Neural crest cell (in vitro differentiated cells): ENCODE measurements at places on chromosomes 2 and 18. TPM values are rescaled to one million over a fixed set of nuclear protein-coding genes. Genes with fewer than 3 reads are reported as not detected.

DNA sequence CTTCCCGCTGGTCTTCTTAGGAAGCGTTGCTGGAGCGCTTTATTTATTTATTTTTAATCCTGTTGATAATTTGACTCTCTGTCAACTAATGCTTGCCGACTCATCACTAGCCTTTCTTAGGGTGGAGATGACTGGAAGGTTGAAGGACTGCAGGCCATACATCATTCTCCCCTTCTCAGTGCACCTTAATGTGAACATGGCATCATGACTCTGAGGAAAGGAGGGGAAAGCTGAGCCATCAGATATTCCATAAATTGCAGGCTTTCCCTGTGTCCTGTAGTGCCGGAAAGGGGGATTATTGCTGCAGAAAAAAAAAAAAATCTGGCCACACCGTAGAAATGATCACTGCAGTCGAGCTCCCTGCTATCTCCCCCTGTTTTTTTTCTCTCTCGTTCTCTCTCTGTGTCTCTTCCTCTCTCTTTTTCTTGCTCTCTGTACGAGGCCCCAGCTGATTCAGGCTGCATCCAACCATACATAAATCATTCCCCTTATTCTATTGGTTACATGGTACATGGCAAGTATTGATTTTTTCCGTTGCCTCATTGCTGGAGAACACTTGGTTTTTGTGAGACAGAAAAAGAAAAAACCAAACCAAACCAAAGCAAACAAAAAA is 125.8 kb upstream of the EFEMP1 start:
- no peak for DNase-seq

The STK36 gene
- total RNA-seq = 77.0 and 78.7 TPM in 2 replicates

DNA sequence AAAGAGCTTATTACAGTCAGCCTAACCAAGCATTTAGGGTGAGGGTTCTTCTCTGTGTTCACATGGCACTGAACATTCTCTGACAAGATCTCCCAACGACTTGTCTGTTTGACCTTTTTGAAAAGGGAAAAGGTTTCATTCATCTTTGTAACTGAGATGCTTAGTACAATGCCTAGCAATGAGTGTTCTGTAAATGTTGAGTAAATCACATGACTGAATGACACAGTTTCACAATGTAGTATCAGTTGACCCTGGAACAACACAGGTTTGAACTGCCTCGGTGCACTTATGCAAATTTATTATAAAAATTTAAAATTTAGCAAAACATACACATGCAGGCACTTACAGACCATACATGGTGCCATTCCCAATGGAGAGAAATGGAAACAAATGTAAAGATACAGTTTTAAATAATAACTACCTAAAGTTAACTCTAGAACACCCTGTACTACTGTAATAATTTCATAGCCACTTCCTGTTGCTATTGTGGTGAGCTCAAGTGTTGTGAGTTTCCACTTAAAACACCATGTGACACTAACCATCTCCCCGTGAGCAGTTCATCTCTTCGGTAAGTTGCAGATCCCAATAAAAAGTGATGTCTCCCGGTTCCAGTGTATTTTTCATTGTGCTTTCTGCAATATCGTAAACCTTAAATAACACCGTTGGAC is 34.1 kb upstream of the VWC2L start:
- no peak for DNase-seq

GRCh38 chr2:221552291-221552690 is 19.8 kb downstream of the EPHA4 start:
- no peak for DNase-seq

The ST8SIA3 gene
- 2.6 and 3.1 TPM in 2 replicates for total RNA-seq

DNA sequence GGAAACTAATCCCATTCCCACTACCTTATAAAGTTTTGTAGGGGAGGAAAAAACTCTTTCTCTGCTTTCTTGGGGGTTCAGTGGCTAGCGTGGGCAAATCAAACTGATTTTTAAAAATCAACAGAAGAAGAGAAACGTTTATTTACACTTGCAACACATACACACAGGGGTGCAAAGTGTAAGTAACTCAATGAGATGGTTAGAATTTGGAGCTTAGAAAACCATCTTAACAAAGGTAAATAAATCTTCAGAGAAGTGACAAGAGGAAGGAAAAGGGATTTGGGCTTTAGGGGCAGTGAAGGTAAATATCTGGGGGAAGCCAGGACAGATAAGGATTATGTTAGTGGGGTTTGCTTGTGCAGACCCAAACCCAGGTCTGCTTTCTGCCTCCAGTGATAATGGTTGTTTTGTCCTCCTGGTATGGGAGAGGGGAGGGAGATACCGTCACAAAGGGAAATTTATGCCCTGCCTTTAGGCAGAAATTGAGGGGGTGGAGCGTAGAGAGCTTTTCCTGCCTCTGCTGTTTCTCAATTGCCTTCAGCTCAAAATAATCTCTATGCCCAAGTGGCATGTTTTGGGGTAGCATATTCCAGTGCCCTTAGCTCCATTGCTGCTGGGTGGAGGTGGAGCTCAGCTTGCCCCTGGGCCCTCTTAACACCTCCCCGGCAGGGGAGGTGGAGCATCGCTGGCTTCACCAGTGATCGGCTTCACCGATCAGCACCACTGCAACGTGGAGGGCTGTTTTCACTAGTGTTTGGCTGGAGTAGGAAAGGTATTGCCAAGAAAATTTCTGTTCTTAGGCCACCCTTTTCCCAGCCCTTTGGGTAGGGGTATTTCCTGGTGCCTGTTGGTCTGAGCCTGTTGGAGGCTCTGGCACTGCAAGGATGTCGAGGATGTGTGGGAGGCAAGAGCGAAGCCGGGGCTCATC is 92.2 kb downstream of the TEX51 start:
- DNase-seq = no peak

GRCh38 chr18:13676471-13676870 is 49.9 kb downstream of the FAM210A start:
- no peak for DNase-seq

The USP40 gene
- total RNA-seq = 25.3 and 28.3 TPM in 2 replicates

DNA sequence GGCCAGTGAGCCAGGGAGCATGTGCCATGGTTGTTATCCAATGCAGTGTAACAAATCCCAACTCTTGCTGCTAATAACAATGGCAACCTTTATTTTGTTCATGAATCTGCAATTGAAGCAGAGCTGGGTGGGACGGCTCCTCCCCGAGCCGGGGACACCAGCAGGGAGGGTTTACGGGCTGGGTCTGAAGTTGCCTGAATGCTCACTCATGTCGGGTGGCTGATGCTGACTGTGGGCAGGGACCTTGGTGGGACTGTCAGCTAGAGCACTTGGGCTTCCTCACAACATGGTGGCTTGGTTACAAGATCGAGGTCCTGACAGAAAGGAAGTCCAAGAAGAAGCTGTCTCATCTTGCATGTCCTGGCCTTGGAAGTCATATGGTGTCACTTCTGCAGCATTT is 264.5 kb downstream of the NDUFA10 start:
- DNase-seq = no peak

DNA sequence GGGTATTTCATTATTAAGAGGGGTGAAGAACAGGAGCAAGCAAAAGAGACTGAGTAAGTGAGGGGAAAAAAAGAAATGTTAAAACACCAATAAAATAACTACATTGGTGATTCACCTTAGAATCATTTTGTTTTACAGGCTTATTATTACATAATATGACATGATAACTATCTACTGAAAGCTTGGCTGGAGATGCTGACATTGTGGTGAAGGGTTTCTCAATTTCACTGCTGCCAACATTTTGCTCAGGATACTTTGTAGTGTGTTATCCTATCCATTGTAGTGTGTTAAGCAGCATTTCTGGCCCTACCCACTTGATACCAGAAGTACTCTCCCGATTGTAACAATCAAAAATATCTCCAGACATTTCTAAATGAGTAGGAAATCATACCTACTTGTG is 1564.6 kb upstream of the NXPH2 start:
- DNase-seq = no peak

The IL1F10 gene
- total RNA-seq = not detected in 2 replicates

The SIX2 gene
- total RNA-seq = 0.14 TPM in 1 of 2 replicates, not detected in the other

- DNase-seq = no peak
Observed at GRCh38 chr2:189386741-189387140, 54.5 kb upstream of the WDR75 start.

- DNase-seq = no peak
Observed at GRCh38 chr18:13582178-13582670, 144.1 kb downstream of the FAM210A start.

The CLEC4F gene
- total RNA-seq = not detected in 2 replicates

DNA sequence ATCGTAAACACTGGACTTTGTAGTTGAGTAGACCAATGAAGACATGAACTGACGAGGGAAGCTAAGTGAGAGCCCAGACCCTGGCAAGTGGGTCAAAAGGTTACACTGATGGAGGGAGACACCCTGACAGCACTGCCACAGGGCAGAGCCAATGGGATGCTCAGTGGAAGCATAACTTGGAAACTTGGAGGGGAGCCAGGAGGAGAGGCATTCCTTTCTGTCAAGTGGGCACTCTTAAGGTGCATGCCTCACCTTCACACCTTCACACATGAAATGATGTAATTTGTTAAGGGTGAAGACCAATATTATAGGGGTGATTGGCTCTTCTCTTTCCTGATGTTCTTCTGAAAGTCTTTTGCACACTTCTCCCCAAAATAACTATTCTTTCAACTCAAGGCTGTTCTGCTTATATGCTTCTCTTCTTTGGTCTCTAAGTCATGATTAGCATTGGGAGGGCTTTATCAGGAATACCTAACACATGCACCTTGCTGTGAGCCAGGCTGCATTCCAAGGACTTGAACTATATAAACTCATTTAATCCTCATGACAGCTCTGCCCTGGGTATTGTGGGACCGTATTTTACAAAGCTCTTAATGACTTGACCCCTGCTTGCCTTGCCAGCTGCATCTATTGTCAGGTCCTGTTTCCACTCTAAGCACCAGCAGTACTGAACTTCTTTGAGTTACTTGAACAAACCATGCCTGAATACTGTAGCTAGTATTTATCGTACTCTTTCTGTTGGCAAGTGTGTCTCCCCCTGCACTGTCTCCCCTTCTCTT is 19.0 kb downstream of the RPL37A start:
- no peak for DNase-seq

- no peak for DNase-seq
Observed at GRCh38 chr2:226831266-226831665, 4.6 kb upstream of the RHBDD1 start.

The POTEJ gene
- not detected in 2 replicates for total RNA-seq

DNA sequence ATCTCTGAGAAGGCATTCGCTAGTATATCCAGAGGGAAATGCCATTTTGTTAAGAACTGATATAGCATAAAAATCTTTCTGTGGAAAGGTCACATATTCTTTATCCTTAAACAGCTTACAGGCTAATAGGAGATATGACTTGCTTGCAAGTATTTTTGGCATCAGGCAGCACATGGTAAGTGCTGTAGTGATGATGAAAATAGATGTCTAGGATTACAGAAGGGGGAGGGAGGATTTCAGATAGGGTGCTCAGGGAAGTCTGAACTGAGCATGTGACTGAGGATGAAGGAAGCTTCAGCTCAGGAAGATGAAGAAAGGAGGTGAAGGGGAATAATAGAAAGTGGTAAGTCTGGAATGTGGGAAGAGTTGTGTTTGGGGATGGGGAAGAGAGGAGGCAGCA is 158.5 kb upstream of the NOSTRIN start:
- no peak for DNase-seq

DNA sequence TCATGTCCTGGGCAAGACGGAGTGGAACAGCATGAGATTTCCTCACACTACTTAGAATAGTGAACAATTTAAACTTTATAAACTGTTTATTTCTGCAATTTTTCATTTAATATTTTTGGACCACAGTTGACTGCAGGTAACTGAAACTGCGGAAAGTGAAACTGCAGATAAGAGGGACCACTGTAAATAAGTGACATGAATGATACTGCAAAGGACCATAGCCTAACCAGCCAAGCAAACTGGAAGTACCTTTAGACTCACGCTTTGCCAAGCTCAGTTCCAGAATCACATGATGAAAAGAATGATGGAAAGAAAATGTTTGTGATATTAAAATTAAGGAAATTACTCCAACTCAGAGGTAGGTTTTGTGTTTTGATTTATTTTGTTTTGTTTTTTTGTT is 94.6 kb upstream of the ITGA4 start:
- no peak for DNase-seq

DNA sequence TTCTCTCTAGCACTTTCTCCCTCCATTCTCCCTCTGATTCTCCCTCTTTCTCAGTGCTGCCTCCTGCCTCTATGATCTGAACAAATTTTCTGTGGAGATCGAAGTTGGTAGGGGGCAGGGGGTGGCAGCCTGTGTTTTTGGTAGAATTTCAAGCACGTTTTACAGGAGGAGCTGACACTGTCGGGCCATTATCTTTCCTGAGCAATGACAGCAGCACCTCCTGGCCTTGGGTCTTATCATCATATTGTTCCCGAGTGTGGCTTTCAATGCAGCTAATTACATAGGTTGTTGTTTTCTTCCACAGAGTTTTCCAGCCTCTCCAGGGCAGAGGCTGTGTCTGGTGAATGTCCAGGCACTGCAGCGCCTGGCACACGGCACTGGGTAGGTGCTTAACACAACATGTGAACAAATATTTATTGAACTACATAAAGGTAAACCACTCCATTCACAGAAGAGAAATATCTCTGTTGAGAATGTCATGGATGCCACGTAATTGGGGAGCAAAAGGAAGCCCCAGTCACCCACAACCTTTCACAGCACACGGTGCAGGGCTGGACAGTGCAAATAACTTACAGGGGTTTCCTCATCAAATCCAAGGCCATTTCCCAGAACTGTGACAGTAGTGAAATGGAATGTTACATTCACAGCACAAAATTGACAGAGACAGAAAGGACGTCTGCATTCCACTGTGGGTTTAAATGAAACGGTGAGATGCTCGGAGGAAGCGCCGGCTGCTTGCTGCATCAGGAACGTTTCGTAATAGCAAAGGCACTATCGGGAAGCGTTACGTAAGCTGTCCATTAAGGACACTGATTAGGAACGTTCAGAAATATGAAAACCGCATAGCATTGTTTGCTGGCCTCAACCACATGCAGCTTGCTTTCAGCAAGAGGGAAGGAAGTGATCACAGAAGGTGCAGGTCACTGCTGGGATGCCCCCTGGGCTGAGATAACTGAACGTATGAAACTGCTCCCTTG is 6.5 kb upstream of the KCNG2 start:
- DNase-seq = no peak

DNA sequence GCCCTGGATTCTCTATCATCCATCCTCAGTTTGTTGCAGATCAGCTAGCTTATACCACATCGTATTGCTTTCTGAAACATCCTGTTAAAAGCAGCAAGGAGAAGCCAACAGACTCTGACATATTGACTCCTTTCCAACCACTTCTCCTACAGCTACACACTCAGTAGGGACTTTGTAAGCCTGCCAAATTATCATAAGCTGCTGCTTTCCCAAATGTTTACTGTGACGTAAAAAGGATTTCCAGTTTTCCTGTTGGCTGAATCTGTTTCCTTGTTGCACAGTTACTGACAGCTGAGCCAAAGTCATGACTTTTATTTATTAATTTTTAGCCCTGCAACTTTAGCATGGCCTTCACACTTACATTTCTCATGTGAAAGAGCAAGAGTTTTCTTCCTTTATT is 294.3 kb downstream of the KCNJ3 start:
- DNase-seq = no peak

DNA sequence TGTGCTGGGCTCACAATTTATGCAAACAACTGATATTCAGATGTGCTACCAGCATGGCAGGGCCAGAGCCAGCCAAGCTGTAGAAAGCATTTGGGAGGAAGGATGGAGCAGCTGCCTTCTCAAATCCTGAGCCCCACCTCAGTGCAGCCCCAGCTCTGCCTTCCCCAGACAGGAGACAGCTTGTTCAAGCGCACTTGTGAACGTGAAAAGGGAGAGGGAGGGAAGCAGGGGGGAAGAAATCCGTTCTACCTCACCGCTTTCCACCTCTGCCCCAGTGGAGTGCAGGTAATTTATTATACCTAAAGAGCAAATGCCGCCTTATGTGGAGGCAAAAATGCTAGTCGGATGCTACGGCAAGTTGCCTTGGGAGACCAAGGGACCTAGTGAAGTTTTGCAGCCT is 66.0 kb upstream of the SLC14A2 start:
- no peak for DNase-seq
